ENCODE measurements at places on chromosomes 13 and 19.

- DNase-seq, result no peak
Observed at GRCh38 chr19:39078436-39079200, 5.5 kb upstream of the ACP7 start.

DNA sequence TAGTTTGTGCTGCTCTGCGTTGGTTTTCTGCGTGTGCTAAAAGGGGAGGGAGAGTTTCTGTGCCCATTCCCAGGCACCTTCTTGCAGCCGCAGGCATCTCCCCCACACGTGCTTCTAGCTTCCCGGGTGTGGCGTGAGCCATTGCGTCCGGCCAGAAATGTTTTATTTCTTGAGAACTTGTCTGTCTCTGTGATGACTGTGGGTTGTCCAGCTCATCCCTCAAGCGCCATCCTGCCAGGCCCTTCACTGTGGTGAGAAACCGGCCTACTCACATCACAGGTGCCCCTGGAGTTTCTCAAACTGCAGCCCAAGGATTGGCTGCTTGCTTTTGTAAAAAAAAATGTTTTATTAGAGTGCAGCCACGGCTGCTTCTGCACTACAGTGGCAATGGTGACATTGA is 24.2 kb downstream of the EPN1 start:
- DNase-seq, result no peak

- no peak for DNase-seq
Observed at GRCh38 chr19:17448131-17448967, at the start of gene TMEM221. Gene TMEM221, minus strand, starts transcription at chr19:17448668. Its CDS starts 206 bp downstream, at chr19:17448462.

GRCh38 chr13:36736119-36736726 is 62.4 kb downstream of the SERTM1 start:
- peak; percentile 14 for DNase-seq

- DNase-seq, result peak; percentile 29
Observed at GRCh38 chr19:294946-295686, 3.9 kb upstream of the PLPP2 start.

DNA sequence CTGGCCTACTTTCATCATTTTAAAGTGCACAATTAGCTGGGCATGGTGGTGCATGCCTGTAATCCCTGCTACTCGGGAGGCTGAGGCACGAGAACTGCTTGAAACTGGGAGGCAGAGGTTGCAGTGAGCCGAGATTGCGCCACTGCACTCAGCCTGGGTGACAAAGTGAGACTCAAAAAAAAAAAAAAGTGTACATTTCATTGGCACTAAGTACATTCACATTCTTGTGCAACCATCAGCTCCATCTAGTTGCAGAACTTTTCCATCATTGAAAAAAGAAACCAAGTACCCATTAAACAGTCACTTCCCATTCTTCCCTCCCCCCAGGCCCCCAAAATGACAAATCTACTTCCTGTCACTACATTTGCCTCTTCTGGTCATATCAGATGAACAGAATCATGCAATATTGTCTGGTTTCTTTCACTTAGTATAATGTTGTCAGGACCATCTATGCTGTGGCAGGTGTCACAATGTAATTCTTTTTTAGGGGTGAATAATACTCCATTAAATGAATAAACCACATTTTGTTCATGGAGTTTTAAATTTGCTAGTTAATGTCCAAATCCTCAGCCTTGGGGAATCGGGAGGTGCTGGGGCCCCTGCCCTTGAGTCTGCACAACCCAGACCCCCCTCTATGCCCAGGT is 7.4 kb upstream of the SIGLEC11 start:
- no peak for DNase-seq

DNA sequence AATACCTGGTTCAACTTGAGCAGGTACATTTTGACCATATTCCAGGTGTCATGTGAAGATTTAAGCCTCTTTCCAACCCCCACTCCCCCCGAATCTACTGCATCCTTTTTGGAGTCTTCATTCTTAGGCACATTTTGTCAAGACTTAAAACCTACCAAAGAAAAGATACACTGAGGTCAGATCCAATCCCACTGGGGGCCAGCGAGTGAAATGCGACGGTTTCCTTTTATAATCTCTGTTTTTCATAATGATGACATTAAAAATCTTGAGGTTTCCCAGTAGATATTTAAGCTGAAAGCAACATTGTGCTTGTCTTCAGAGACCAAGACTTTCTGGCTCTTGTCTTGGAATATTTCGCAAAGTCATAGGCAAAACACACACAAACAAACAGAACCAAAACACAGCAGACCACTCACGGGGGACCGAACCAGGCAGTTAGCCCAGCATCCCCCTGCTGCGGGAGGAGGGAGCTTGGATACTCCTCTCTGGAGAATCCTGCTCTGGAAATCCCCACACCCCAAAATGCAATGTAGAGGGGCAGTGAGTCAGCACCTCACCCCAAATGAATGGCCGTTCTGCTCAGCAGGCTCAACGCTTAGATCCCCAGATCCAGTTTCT is 506 bp upstream of the GAS6 start:
- no peak for DNase-seq

GRCh38 chr19:44903602-44904425 is 1.8 kb upstream of the APOE start:
- DNase-seq, result peak; percentile 58

DNA sequence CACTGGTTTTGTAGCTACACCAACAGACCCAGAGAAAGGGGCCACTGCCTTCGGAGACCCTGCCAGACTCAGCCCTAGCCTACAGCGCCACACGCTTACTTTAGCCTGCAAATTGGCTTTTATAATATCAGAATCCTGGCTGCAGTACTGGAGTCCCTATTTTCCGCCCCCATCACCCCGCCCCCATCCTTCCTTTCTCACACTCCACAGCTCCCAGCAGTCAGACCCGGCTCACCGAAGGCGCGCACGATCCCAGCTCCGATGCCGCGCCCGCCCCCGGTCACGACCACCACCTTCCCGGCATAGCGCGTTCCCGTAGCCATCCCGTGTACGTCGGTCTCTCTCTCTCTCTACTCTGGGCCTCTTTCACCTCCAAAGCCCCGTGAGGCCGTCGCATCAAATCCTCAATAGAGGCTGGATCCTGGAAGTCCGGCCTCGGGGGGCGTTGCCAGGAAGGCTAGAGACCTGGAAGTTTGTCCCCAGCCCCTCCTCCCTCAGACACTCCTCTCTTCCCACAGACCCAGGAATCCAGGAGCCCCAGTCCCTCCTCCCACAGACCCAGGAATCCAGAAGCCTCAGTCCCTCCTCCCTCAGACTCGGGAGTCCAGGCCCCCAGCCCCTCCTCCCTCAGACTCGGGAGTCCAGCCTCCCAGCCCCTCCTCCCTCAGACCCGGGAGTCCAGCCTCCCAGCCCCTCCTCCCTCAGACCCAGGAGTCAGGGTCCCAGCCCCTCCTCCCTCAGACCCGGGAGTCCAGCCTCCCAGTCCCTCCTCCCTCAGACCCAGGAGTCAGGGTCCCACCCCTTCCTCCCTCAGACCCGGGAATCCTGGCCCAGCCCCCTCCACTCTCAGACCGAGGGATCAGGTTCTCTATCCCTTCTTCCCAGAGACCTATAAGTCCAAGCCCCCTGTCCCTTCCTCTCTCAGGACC is at the start of gene HSD17B14:
HSD17B14 (minus strand) TSS at position 403 of the 929 bp plus-strand sequence; CDS start at position 323, 80 bp downstream.
- no peak for DNase-seq

GRCh38 chr13:84126671-84127171 is 244.4 kb upstream of the SLITRK1 start:
- peak; percentile 91 for DNase-seq

DNA sequence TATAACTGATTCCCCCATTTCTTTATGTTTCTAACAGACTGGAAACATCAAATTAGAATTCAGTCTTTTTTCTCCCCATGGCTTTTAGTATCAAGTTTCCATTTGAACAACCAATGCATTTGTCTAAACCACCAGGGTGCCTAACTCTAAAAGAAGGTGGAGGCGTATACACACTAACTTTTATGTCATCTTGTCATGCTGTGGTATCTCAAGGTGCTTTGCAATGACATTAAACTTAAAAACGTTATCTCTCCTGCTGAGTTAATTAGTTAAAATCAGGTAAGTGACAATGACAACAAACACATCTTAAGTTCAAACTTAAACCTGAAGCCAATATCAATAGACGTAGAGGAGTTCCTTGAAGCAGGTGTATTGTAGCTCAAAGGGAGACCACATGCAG is 1001.7 kb downstream of the PCDH17 start:
- no peak for DNase-seq

GRCh38 chr13:76729691-76730090 is 156.5 kb downstream of the KCTD12 start:
- DNase-seq, result peak; percentile 12

GRCh38 chr13:36674337-36675212 is 755 bp downstream of the SERTM1 start:
- DNase-seq, result no peak

GRCh38 chr19:16497042-16497441 is 848 bp downstream of the C19orf44 start:
- no peak for DNase-seq

GRCh38 chr13:61695147-61695546 is 279.5 kb upstream of the PCDH20 start:
- no peak for DNase-seq

GRCh38 chr13:39016787-39017186 is 21.1 kb downstream of the PROSER1 start:
- DNase-seq, result peak; percentile 16

- DNase-seq, result no peak
Observed at GRCh38 chr13:110575322-110576069, 14.0 kb upstream of the RAB20 start.

DNA sequence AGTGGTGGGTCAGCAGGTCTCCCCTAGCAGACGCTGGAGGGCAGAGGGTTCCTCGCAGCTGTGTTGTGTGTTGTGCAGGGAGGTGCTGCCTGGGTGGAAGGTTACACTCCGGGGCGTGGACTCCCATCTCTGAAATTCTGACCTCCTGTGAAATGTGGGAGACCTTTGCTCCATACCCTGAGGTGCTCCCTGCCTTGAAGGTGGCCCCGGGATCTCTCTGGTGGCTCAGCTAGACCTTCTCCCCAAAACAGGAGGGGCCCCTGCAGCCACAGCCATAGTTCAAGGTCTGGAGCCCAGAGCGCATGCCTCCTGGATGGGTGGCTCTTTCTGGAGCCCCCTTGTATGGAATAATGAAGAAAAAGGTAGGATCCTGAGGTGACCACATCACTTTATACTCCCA is 70.2 kb downstream of the SOX1 start:
- DNase-seq, result no peak

DNA sequence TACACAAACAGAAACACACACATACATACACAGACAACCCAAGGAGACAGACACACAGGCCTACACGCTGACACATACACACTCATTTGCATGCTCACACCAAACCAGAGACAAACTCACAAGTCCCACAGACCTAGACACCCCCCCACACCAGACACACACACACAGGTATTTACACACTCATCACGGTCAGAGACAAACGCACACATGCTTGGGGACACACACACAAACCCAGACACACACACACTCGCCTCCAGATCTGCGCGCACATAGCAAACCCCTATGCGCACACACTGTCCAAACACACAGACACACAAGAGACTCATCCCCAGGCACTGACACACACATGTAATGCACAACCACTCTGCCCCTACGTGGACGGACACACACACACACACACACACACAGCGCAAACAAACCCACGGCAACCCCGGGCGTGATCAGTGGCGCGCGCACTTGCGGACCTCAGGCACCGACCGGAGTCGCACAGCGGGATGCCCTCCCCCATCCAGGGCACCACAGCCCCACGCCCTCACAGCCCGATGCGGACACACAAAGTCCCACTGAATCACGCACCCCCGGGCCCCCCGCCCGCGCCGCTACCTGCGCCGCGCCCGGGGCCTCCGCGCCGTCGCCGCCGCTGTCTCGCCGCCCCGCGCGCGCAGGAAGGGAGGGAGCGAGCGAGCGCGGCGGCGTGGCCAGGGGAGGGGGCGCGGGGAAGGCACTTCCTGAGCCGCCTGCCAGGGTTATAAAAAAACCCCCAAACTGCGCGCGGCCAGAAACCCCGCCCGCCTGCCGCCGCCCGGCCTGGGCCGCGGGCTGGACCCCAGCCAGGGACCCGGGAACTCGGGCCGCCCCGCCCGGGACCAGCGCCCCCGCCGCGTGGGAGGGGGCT is at the start of gene ADAMTS10:
ADAMTS10 (minus strand) TSS at position 675 of the 895 bp plus-strand sequence. CDS start 5,005 bp downstream, outside the sequence.
- DNase-seq, result no peak

GRCh38 chr19:39372047-39372802 is 18.7 kb downstream of the PAF1 start:
- no peak for DNase-seq

GRCh38 chr13:46982856-46983582 is 86.2 kb upstream of the HTR2A start:
- peak; percentile 78 for DNase-seq

GRCh38 chr19:49775742-49776370 is 9.1 kb downstream of the AP2A1 start:
- DNase-seq, result no peak

- no peak for DNase-seq
Observed at GRCh38 chr19:23665651-23666410, 21.2 kb downstream of the ZNF675 start.

GRCh38 chr19:33389421-33390100 is 16.1 kb downstream of the CEBPG start:
- no peak for DNase-seq

DNA sequence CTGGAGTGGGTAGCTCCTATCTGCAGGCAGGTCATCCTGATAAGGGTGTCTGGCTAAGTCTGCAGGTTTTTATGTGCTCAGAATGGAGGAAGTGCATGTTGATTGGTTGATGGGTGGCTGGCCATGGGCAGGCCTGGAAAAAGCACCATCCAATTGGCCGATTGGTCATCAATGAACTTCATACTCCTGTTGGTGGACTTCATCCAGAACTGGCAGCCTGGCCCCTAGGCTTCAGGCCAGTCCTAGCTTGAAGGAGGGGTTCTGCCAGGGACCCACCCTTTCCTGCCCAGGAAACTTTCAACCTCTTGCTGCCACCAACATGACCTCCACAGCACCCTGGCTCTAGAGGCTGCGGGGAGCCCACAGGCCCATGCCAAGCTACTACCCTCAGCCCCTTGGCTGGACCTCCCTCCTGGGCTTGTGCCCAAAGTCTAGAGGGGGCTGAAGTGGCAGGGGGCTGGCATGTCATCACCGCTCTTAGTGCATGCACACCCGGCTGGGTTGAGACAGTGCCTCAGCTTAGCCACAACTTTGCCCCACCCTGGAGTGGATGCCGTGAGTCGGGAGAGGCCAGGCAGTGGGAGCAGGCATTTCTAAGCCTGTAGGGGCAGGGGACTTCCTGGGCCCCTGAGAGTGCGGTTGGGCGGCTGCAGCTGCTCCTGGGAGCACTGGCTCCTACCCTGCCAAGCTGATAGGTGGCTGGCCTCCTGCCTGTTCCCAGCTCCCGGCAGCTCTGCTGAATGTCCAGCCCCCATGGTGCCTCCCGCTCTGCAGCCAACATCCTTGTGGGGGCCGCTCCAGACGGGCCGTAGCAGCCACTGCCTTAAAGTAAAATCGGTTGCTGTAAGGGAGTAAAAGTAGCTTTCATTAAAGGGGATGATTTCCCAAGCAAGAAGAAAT is 13.2 kb downstream of the DNAJC15 start:
- DNase-seq, result no peak

DNA sequence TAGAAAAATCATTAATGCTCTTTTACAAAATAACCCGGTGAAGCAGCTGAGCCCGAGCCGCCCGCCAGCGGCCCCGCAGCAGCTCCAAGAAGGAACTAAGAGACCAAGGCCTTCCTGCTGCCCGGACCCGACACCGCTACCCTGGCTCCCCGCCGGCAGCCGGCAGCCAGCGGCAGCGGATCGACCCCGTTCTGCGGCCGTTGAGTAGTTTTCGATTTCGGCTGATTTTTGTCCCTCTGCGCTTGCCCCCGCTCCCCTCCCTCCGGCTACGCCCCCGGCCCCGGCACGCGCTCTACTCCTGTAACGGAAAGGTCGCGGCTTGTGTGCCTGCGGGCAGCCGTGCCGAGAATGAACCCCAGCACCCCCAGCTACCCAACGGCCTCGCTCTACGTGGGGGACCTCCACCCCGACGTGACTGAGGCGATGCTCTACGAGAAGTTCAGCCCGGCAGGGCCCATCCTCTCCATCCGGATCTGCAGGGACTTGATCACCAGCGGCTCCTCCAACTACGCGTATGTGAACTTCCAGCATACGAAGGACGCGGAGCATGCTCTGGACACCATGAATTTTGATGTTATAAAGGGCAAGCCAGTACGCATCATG is at the start of gene PABPC3:
PABPC3 (plus strand) TSS at position 286 of the 603 bp plus-strand sequence; CDS start at position 349, 63 bp downstream.
- DNase-seq, result no peak
